ENCODE measurements at places on chromosomes 16 and 17.

GRCh38 chr17:27532269-27533263 is 76.3 kb downstream of the KSR1 start:
- DNase-seq = no peak

DNA sequence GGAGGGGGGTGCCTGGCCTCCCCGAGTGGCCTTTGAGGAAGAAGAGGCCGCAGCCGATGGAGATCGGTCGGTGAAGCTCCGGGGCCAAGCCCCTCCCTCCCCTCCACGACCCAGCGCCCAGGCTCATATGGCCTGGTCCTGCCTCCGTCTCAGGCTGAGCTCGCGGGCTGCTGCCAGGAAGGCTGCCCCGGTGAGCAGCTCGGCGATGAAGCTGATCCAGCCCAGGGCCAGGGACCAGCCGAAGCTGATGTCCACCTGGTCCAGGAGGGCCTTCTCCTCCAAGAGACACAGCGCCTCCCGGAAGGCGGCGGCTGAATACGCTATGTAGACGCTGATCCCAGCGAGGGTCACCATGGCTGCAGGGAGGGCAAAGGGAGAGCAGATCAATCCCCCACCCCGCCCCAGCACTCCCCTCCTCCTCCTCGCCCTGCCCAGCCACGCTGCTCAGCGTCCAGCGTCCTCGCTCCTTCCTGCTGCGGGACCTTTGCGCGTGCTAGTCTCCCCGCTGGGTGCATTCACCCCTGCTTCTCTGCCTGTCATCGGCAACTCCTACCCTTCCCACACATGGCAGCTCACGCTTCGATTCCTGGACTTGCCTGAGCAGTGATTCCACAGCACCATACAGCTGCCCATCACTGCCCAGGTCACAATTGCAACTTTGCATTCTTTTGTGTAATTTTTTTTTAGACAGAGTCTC is 20.5 kb downstream of the TMEM114 start:
- no peak for DNase-seq

DNA sequence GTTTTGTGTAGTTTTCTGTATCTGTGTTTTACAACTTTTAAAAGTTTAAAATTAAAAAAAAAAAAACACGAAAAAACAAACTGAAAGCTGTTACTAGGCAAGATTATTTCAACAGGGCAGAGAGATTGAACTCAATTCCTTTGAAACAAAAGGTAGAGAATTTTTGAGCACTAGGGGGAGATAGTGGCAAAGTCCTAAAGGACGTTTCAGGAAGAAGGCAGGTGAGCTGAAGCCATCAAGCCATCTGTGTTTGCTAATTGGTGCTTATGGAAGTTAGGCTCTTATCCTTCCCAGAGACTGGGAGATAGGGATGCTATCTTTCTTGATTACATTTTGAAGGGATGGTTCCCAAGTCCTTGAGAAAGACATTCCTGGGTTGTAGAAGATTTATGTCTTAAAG is 70.6 kb upstream of the CLEC3A start:
- DNase-seq = no peak

GRCh38 chr16:7646821-7647500 is 314.3 kb downstream of the RBFOX1 start:
- no peak for DNase-seq

- DNase-seq = no peak
Measured at GRCh38 chr17:31594416-31594815, 202.9 kb downstream of the RAB11FIP4 start.

DNA sequence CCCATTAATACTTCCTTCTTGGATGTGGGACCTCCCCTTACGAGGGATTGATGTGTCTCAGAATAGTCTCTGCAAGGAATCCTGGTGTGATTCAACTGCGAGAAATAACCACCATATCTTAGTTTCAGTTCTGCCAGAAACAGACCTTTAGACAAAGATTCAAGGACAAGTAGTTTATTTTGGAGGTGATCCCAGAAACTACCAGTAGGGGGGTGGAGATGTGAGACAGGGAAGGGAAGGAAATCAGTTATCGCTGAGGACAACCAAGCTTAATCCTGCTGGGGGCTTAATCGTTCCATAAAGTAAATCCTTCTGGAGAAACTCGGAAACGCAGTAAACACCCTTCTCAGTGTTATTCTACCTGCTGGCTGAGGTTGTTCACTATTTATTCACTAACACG is 5.0 kb upstream of the SDR42E1 start:
- DNase-seq = peak; percentile 32

- no peak for DNase-seq
Measured at GRCh38 chr17:75783069-75783783, 1.4 kb upstream of the UNK start.

DNA sequence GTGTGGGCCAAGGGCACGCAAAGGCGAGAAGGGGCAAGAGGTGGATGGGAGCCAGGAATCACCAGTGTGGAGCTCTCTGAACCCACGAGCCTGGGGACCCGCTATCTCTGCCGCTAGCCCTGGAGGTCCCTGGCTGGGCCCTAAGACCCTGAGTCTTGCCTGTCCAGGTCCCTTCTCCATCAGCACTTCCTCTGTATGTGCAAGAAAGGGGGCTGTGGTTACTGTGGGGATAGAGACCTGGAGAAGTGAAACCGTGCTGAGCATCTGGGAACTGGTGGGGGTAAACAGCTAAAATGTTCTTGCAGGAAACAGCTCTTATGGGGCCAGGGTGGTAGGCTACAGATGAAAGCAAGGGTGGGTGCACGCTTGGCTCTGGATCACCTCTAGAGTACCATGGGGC is 3.1 kb downstream of the SPNS3 start:
- DNase-seq = no peak

- no peak for DNase-seq
Measured at GRCh38 chr17:8934346-8934745, 31.2 kb downstream of the PIK3R5 start.

DNA sequence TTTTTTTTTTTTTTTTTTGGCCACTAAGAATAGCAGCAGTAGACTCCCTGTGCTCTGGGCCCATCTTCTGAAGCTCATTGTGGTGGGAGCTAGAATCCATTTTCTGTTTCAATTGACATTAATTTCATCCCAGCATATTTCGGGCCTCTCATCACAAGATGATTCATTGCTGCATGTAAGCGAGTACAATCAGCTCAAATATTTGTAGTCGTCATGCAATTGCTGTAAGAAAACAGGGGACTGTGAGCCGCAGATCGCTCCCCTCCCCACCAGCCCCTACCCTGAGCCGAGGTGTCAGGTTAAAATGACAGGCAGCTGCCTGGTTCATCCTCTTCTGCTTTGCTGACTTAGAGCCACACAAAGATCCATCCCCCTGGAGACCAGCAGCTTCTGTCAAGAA is 358.8 kb upstream of the CDH5 start:
- DNase-seq = no peak

DNA sequence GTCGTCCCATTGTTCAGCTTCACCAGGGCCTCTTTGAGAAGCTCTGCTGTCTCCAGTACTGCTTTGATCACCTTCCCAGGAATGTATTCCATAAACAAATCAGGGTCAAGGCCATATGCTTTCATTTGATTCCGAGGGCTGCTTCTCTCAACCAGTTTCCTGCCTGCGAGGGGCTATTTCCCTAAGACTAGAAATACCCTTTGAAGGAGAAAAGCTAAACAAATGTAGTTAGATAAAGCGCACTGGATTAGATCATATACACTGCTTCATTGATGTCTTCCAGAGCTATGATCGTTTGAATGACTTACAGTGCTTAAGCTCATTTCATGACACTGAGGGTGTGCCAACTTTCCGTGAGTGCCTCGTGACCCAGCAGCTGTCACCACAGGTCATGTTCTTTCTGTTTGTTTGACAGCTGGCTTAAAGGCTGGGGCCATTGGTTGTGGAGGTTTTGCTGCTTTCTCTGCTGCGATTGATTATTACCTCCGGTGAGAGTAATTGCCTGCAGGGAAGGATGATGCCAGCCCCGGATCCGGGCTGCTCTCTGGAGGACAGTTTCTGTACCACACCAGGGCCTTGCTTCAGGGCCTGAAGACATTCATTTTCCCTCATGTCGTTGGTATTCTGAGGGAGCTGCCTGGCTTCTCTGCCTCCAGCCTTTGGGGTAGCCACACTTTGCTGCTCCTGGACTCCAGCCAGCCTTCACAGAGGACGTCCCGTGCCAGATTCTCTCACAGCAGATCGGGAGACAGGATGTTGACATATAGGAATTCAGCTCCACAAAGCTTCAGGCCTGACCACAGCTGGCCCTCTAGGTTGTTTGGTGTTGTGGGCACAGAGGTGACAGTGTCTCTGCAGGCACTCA is 3.9 kb downstream of the TIMM22 start:
- DNase-seq = no peak

DNA sequence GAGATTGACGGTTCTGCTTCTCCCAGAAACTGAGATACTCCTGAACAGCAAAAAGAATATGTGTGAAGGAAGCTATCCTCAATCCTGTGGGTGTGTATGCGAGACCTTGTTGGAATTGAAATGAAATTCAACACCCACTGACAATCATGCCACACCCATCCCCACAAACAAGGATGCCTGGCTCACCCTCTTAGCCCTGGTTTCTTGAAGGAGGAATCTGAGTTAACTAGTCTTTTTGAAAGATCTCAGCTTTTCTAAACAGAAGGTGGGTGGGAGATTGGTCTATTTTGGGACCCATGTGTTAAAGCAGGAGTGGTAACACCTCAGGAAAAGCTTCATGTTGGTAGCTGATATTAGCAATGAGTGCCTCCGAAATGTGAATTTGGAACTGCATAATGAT is 1244.5 kb downstream of the CDH11 start:
- DNase-seq = no peak

DNA sequence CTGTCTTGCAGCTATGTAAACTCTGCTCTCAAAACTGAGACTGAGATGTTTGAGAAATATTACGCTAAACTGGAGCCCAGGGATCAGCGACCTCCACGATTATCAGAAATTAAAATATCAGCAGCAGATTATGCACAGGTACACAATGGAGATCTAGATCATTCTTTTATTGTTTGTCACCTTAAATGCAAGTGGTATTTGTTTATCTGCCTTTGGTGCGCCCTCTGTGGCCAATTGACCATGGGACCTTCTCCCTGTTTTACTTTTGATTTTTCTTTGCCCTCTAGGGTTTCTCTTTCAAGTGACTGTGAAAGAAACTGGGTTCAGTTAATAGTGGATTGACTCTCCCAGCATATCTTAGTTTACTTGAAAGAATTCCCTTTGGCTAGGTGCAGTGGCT is 42.1 kb downstream of the PRSS54 start:
- no peak for DNase-seq

GRCh38 chr16:30914830-30915229 is 8.5 kb upstream of the FBXL19 start:
- no peak for DNase-seq

All from NT2/D1 (cell line).